Endothelial cell of coronary artery (primary cell): ENCODE measurements at places on chromosomes 3 and 15. TPM values are rescaled to one million over a fixed set of nuclear protein-coding genes. Genes with fewer than 3 reads are reported as not detected.

CD80 gene
- not detected in 2 replicates for total RNA-seq

ARHGAP11A gene
- total RNA-seq = 9.2 and 18.5 TPM in 2 replicates

RNF111 gene
- total RNA-seq = 14.6 and 25.9 TPM in 2 replicates

GABRR3 gene
- not detected in 2 replicates for total RNA-seq

SLC51B gene
- not detected in 2 replicates for total RNA-seq

ARPP19 gene
- 104 and 106 TPM in 2 replicates for total RNA-seq

ISLR2 gene
- 0.09 TPM in 1 of 2 replicates, not detected in the other for total RNA-seq

CFAP100 gene
- not detected in 2 replicates for total RNA-seq

GUCA1C gene
- not detected in 2 replicates for total RNA-seq

SLC12A8 gene
- total RNA-seq = 0.09 and 2.7 TPM in 2 replicates

OXSM gene
- total RNA-seq = 9.8 and 11.2 TPM in 2 replicates

SLC28A1 gene
- not detected in 2 replicates for total RNA-seq

MAP3K13 gene
- 9.7 and 10.0 TPM in 2 replicates for total RNA-seq

ACOX2 gene
- 2.8 and 4.0 TPM in 2 replicates for total RNA-seq

RSRC1 gene
- 50.9 and 52.7 TPM in 2 replicates for total RNA-seq

NMNAT3 gene
- total RNA-seq = 0.27 and 0.85 TPM in 2 replicates

PTX3 gene
- total RNA-seq = 407 and 824 TPM in 2 replicates

PAQR5 gene
- total RNA-seq = 0.28 and 0.36 TPM in 2 replicates

OXNAD1 gene
- 11.0 TPM in 2 replicates for total RNA-seq

DPH3 gene
- 16.5 and 18.4 TPM in 2 replicates for total RNA-seq

KIF9 gene
- 3.8 and 15.0 TPM in 2 replicates for total RNA-seq

CLDN16 gene
- total RNA-seq = under 0.01 TPM in 2 replicates

GNAI2 gene
- total RNA-seq = 572 and 692 TPM in 2 replicates

FEZF2 gene
- total RNA-seq = not detected in 2 replicates

PCLAF gene
- 8.1 and 13.5 TPM in 2 replicates for total RNA-seq

RARRES1 gene
- total RNA-seq = 0.81 and 4.2 TPM in 2 replicates
